Stimulated activated CD8-positive, alpha-beta memory T cell treated with anti-CD3 and anti-CD28 coated beads, Interleukin-4, amount 100 ng/mL, for 1 hour (primary cell): ENCODE measurements at places on chromosomes 5 and 9.

DNA sequence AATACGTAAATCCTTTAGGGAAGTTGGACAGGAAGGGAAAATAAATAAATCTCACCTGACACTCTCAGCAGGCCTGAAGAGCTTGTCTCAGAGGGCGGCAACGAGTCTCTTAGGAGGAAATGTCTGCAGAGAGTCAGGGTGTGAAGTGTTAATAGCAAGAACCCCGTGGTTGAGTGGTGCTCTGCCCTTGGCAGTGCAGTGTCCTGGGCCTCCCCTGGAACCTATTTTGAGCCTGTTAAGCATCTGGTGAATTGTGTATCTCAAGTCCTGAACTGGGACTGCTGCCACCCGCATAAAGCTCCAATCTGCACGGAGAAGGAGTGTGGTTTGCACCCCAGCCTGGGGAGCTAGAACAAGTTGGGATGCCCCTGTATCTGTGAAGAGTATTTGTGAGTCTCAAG is 211.8 kb downstream of the GOLPH3 start:
- DNase-seq, result no peak

GRCh38 chr9:123796618-123797484 is 133.1 kb downstream of the DENND1A start:
- DNase-seq, result no peak

- no peak for DNase-seq
Observed at GRCh38 chr9:134854541-134854981, 26.0 kb upstream of the FCN2 start.

DNA sequence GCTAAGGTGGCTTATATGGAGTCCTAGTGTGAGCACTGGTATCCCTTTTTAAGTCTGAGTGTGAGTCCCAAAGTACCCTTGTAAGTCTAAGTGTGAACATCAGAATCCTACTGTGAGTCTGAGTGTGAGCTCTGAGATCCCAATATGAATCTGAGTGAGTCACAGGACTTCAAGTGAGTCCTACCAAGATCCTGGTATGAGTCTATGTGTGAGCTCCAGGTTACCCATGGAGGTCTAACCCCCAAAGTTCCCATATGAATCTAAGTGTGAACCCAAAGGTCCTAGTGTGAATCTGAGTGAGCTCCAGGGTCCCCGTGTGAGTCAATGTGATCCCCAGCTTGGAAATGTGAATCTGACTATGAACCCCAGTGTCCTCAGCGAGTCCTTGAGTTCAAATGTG is 2.3 kb downstream of the CNTFR start:
- no peak for DNase-seq

DNA sequence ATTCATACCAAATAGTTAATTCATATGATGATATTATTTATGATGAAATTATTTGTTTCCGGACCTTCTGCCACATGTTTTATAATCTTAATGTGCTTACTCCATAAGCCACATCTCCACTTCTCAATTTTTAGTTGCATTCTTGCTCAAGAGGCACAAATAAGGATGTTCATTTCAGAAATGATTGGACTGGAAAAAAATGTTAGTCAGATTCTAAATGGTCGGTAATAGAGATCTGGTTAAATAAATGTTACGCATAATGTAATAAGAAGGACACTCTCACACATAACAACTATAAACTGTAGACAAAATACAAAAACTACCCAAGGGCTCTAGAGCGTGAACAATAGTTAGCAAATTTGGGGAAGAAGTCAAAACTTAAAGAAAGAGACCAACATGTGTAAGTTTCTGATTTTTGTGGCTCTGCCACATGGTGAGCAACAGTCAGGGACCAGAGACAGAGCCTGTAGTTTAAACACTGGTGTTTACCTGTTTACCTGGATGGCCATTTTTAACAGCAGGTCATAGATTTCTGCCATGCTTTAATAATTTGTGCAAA is 554.3 kb upstream of the CLINT1 start:
- no peak for DNase-seq

- DNase-seq, result no peak
Observed at GRCh38 chr5:32076699-32077695, 97.1 kb downstream of the GOLPH3 start.

DNA sequence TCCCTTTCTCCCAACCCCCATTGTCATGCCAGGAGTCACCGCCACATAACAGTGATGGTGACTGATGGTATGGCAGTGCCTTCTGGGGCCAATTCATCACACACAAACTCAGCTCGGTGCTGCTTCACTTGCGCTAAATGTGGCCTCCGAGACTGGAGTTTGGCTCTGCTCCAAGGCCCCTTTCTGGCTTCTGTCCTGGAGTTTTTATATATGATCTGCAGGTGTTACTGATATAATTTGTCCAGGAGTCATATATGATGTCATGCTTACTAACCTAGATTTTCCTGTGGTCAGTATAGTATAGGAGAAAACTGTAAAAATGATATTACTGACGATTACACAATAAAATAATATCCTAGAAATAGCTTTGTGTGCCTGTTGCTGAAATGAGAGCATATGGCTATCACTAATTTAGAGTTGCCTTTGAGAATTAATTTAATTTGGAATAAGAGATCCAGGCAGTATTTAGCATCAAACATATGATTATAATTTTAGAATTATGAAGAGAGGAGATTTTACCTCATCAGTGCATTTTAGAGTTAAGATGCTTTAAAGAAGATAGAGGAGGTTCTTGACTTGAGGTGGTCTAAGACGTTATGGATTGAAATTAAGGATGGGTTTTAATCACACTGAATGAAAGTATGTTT is 334.1 kb upstream of the CD180 start:
- DNase-seq, result no peak

DNA sequence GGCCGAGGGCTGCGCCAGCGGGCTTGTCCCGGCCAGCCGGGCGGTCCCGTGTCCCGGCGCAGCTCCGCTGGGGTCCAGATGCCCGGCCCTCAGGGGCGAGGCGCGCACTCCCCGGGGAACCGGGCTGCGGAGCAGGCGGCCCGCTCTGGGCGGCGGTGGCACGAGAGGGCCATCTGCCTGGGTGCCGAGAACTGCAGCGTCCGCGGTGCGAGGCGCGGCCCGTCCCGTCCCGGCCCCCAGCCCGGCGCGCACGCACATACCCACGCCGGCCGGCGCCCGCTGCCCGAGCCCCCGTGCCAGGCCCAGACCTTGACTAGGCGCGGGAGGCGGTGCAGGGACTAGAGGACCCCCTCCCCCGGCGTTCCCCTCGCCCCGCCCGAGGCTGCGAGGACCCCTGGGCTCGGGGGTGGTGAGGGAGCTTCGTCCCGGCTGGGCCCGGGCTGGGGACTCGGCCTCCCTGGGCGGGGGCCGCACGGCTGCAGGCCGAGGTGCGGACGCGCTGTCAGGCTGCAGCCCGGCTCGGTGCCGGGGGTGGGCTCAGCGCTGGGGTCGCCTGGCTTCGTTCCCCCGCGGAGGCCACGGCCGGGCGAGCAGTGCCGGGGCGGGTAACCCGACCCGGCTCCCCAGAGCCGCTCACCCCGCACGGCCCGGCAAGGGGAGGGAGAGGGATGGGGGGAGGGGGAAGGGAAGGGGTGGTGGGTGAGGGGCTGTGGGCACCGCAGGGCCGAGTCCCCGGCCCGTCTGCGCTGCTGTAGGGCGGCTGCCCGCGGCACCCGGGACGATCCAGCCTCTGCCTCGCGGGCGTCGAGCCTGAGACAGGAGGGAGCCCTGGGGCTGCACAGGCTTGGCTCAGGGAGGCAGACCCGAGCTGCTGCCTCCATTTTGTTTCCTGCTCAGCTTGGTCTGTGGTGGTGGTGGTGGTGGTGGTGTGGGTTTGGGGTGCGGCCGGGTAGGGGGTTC is 1.2 kb upstream of the NSD1 start:
- DNase-seq, result no peak
